Testis (tissue), 5 donors: ENCODE measurements at places on chromosomes 11 and 22. TPM values are rescaled to one million over a fixed set of nuclear protein-coding genes. Genes with fewer than 3 reads are reported as not detected.

GRCh38 chr22:44782363-44782963, 30.1 kb downstream of the ARHGAP8 start:
- peak; percentile 22 for DNase-seq

Gene C11orf87
- 0.07 TPM for polyA plus RNA-seq

Gene PATE2
- polyA plus RNA-seq = 0.76 TPM

Gene BIK
- polyA plus RNA-seq = 2.5 TPM

DNA sequence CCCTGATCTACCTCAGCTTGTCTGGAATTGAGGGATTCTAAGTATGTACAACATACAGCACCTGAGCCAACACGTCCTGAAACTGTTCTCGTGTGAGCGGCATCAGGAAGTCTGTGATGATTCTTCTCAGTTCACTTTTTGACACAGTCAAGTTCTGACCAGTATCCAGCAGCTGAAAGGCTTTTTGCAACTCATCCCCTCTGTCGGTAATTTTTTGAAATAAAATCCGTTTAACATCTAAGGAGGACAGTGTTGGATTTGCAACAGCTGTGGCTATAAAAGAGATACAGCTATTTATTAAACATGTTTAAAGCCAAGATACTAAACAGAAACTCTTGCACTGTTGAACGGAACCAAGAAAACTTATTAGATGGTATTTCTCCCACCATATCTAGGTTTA, 39.3 kb downstream of the EFCAB6 start:
- DNase-seq = no peak

Gene FAM180B
- 1.1 TPM for polyA plus RNA-seq

GRCh38 chr22:49367041-49367697, 460.5 kb downstream of the BRD1 start:
- no peak for DNase-seq

DNA sequence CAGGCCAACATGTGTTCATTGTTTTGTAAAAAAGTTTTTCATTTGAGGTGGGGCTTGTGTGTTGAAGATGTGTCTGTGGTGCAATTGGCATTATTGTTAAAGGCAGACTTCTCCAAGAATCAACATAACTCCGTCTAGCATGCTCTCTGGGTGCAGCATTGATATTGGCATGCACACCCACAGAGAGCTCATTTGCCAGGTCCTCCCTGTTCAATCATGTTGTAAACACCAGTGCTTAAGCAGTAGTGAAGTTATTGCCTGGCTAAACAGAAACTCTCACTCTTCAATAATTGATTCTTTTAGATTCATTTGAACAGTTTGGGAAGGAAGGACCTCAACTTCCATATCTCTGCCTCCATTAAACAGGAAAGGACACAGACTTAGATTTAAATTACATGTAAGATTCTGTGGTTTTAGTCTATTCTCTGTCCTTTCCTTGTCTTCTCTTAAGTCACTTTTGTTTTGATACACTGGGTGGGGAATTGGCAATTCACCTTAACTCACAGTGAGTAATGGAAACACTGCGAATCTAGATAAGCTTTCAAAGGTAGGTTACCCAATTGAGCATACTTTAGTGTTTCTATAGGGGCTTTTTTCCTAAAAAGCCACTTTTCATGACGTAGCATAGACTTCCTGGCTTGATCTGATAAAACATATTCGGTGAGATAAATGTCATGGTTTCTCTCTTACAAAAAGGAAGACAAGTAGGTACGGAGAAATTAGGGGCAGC, 30.8 kb upstream of the EXPH5 start:
- no peak for DNase-seq

DNA sequence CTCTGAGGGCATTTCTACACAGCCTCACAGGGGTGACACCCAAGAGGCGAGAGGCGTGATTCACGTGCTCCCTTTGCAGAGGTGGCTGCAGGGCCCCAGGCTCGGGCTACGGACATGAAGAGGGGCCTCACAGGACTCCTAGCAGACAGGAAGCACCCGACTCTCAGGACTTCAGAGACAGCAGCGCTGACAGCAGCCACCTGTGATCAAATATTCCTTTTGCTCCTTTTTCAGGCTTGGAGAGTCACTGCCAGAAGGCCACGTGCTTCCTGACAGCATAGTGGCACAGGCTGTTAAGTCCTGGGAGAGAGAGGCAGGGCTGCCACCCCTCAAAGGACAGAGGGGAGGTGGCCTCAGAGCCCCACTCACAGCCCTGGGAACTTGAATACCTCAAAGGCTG, 348.9 kb downstream of the CADM1 start:
- DNase-seq = no peak

GRCh38 chr11:68328374-68329091, 16.1 kb downstream of the LRP5 start:
- DNase-seq = peak; percentile 77

DNA sequence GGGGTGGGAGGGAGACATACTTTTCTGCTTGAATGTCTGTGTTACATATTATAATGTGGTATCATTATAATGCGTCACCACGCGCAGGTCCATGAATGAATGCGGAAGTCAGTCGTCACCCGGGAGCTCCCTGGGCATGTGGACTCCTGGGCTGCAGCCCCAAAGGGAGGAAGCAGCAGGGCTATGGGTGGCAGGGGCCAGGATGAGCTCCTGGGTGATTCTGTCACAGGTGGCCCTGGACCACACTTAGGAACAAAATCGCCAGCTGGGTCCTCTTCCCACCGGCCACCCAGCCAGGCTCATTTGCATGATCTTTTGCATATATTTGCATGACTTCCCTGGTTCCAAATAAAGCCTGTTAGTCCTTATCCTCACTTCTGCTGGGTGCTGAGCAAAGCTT, 51.2 kb downstream of the KCNJ4 start:
- DNase-seq = no peak
